ENCODE measurements at places on chromosomes 3 and 15.

- no peak for DNase-seq
Measured at GRCh38 chr3:40653001-40653400, 128.2 kb downstream of the ZNF621 start.

DNA sequence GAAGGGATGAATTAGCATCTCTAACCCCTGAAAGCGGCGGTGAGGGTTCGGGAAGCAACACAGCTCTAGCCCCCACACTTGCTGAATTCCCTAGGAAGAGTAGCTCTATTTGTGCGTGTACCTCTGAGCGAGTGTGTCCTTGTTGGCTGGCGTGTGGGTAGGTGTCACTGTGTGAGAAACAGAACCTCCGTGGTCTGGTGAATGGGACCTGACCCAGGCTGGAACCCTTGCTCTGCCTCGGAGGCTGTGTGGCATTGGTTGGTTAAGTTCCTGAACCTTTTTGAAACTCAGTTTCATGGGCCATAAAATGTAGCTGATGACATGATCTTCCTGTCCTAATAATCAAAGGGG lies 414 bp upstream of the TMEM115 start:
- no peak for DNase-seq

DNA sequence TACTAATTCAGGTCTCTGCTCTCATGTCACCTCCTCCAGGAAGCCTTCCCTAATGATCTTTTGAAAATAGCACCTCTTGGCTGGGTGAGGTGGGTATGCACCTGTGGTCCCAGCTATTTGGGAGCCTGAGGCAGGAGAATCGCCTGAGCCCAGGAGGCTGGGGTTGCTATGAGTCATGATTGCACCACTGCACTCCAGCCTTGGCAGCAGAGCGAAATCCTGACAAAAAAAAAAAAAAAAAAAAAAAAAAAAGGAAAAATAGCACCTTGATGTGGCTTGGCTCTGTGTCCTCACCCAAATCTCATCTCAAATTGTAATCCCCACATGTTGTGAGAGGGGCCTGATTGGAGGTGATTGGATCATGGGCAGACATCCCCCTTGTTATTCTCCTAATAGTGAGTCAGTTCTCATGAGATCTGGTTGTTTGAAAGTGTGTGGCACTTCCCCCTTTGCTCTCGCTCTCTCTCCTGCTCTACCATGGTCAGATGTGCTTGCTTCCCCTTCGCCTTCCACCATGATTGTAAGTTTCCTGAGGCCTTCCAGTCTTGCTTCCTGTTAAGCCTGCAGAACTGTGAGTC lies 11.2 kb upstream of the RNU6-1 start:
- no peak for DNase-seq

- DNase-seq = no peak
Measured at GRCh38 chr3:185717121-185717520, 107.7 kb downstream of the IGF2BP2 start.

DNA sequence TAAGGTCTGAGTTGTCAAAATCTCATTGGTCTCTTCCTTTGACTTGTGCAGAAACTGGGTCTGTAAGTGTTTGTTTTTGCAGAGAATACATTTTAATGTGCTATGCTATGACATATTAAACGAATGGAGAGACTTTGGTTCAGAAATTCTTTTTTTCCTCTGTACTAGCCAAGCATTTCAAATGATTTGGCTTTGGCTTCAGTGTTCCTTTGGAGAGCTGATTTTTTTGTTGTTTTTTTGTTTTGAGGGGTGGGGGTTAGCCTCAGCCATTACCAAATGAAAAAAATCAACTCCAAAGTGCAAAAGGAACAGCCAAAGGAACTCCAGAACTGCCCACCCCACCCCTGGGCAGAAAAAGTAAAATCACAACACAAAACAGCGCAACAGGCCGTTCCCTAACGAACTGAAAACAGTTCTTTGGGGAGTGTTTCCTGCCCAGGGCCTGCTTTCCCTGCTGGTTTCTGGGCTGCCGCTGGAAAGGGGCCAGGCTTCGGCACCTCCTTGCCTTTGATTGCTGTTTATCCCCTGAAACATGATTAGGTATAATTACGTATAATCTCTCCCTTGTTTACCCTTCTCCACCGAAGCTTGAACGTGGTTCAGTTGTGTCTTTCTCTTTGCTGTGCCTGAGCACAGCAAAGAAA lies 57.6 kb upstream of the NEO1 start:
- no peak for DNase-seq

DNA sequence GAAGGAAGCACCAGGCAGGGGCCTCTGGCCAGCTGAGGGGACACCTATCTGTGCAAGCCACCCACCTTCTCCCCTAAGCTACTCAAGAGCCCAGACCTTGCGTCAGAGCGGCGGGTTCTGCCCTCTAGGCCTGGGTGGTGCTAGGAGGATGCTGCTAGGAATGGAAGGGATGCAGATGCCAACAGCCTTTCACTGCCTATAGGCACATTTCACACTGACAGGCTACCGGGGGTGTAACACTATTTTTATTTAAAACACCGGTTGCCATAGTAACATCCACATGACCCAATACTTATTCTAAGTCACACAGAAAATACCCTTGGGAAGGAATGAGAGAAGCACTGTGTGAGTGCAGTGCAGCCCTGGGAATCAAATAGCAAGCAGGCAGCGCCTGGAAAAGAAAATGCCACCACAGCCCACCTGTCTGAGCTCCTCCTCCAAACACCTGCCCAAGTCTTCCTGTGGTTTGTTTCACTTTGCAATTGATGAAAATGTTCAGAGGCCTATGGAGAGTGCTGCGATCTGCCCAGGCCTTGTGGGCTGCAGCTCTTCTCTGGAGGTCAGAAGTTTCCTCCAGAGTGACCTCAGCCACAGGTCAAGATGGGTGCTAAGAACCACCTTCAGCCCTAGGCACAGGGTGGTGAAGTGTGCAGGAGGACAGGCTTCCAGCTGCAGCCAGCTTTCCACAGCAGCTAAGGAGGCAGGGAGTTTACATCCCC lies 113.5 kb upstream of the TOPAZ1 start:
- DNase-seq = no peak

DNA sequence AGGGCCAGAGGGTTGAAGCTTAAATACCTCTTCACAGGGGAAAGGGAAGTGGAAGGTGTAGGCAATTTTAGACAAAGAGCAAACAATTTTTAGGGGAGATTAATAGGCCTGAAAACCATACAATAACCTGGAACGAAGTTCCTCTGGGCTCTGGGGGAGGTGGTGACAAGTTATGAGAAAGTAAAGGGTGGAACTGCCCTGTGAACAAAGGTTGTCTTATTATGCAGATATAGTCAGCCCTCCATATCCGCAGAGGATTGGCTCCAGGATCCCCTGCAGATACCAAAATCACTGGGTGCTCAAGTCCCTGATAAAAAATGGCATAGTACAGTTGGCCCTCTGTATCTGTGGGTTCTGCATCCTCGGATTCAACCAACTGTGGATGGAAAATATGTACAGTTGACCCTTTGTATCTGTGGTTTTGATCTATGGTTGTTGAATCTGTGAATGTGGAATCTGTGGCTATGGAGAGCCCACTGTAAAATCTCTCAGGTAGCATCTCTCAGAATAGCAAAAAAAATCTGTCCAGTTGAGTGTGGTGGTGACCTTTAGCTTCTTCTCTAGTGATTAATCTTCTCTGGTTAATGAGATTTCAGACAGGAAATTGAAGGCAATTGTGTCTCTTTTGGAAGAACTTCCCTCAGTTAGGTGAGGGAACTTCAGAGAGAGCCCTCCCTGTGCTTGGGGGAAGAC lies 40.2 kb downstream of the CLEC3B start:
- no peak for DNase-seq

All from cortex of kidney (tissue), 1 donor.